ENCODE measurements at places on chromosomes 12 and 14.

GRCh38 chr12:91877456-91878235 is 268.0 kb downstream of the BTG1 start:
- no peak for DNase-seq

- peak; percentile 93 for DNase-seq
These were observed 141.3 kb upstream of the PLEKHG7 start for GRCh38 chr12:92561543-92561899.

DNA sequence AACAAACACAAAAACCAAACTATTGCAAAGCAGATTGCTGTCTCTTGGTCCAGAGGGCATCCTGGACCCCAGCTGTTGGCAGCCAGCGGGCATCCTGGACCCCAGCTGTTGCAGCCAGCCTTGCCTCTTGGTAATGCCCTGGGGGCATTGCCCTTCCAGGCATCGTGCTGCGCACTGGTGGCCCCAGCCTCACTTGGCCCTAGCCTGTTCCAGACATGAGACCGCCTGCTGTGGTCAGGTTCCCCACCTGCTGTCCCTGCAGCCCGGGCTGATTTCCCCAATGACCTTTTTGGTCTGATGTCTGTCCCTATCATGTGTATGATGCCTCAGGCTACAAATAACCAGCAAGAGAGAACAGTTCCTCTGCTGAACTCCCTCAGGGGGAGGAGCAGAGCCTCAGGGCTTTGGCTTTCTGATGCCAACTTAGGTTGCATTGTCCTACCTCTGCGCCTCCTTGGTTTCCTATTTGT is 20.8 kb downstream of the MLXIP start:
- no peak for DNase-seq

GRCh38 chr12:50276912-50277671 is 6.2 kb downstream of the LIMA1 start:
- no peak for DNase-seq

DNA sequence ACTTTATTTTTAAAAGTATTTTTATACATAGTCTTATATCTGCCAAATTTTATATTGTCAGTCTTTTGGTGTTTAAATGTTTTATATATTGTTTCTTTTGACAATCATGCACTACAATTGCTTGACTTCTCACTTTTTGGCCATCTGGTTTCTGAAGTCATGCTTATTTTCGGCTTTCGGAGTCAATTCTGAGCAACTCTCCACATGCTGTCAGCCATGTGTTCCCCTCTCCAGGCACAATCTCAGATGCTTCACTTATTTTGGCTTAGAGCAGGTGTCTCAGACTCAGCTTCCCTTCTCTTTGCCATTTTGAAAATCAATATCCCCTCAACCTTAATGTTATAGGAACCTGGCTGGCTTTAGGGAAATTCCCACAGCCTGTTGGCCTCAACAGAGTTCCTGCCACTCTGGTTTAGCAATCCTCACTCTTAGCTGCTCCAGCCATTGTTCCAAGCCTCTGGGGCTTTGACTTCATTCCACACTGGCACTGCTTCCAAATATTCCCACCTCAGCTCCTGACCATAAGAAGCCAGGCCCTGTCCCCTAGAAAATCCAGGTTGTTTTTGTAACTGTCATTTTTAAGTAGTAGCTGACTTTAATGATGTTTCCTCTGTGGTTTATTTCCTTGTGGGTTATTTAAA is 125.5 kb upstream of the FAR2 start:
- DNase-seq: no peak

DNA sequence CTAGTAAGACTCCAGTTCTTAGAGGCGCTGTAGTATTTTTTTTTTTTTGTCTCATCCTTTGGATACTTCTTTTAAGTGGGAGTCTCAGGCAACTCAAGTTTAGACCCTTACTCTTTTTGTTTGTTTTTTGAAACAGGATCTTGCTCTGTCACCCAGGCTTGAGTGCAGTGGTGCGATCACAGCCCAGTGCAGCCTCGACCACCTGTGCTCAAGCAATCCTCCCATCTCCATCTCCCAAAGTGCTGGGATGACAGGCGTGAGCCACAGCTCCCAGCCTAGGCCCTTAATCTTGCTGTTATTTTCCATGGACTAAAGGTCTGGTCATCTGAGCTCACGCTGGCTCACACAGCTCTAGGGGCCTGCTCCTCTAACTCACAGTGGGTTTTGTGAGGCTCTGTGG is 21.3 kb downstream of the GPRC5A start:
- no peak for DNase-seq

- DNase-seq: no peak
These were observed 16.4 kb downstream of the BAG5 start for GRCh38 chr14:103545915-103546651.

DNA sequence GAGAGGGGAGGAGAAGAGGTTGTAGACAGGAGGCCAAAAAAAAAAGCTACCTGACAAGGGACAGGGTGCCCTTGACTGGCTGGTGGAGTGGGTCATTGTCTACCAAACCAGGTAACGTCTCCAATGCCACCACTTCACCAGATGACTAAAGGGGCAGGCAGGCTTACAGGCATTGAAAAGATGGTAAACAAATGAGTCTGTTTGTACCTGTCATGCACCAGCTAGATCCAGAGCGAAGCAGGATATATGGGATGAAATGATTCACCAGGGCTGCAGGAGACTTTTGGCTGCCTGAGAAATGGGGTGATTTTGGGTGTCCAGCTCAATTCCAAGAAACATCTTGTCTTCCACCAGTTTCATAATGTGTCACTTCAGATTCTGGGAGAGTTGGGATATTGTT is 4.0 kb downstream of the C12orf54 start:
- no peak for DNase-seq

DNA sequence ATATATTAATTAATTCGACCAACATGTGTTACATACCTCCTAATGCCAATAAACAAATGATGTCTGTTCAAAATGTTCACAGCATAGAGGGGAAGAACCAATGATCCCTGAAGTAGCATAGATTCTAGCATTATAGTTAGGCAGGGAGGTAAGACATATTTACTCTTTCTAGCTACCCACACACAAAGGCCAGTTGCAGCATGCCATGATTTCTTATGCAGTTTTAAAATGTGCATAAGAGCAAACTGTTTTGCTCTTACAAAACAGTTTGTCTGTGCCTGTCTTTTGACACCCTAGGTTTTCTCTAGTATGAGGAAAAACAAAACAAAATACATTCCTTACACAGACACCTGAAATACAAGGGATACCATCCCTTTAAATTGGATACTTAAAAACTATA is 61.9 kb downstream of the SLC16A7 start:
- DNase-seq: no peak

- peak; percentile 67 for DNase-seq
These were observed 58.9 kb upstream of the PLEKHG3 start for GRCh38 chr14:64645220-64645892.

GRCh38 chr12:65721541-65722190 is 102.6 kb upstream of the HMGA2 start:
- DNase-seq: no peak

- DNase-seq: peak; percentile 70
These were observed 434.0 kb upstream of the RGS6 start for GRCh38 chr14:71498212-71498611.

GRCh38 chr14:81263777-81264410 is 43.1 kb upstream of the GTF2A1 start:
- DNase-seq: no peak

- DNase-seq: no peak
These were observed 182.5 kb upstream of the RGS6 start for GRCh38 chr14:71749613-71750238.

DNA sequence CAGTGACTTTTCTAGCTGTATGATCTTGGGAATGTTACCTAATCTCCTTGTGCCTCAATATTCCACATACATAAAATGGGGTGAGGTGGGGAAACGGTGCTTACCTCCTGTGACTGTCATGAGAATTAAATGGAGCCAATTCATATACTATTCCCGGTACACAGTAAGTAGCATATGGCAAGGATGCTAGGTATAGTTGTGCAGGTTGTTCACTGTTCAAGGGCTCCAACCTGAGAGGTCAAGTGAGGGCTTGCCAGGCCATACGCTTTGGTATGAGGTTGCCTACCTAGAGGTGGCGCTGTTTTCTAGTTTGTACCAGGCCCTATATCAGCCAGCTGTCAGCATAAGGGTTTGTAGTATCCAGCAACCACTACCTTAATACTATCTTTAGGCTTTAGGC is 3.6 kb upstream of the BATF start:
- DNase-seq: no peak

DNA sequence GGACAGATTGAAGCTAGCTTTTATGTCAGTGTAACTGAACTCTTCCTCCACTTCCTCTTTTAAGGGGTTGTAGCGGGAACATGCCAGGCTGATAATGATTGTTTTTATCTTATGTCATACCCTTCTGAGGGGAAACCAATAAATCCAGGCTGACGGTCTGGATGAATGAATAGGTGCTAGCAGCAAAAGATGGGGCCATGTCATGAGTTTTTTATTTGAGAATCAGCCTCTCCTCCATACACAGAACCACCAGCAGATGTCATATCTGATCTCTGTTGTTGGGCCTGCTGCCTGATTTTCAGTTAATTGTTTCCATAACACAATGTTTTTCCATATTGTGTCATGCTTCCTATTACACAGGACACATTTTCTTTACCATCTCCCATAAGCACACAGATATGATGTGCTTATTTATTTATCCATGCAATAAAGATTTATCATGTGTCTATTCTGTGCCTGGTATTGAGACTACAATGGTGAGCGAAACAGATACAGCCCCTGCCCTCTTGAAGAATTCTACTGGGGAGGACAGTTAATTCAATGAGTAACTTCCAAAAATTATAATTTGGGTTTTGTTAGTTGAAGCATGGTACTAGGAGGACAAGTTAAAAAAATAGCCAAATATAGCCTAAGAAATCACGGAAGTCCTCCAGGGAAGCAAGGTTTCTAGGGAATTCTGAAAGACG is 33.6 kb upstream of the CRY1 start:
- peak; percentile 19 for DNase-seq

DNA sequence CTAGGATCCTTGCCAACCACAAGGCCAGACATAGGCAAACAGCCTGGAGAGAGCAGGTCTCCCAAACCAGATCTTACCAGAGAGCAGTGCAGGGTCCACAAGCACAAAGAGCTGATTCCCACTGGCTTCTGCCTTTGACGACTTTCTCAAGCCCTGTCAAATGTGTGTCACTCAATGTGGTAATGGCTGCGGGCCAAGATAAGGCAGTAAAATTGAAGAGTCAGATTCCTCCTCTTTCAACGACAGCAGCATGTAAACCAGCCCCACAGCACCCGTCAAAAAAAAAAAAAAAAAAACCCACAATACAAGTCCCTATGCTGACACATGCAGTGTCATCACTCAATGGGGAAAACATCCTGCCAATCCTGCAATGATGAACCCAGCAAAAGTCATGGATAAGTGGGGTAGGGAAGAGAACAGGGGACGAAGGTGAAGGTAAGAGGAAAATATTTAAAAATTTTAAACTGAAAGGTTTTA is at the start of gene STON2:
Gene STON2, minus strand, starts transcription at position 123 of the 477 bp plus-strand sequence. CDS start 1,942 bp downstream, outside the sequence.
- peak; percentile 78 for DNase-seq

DNA sequence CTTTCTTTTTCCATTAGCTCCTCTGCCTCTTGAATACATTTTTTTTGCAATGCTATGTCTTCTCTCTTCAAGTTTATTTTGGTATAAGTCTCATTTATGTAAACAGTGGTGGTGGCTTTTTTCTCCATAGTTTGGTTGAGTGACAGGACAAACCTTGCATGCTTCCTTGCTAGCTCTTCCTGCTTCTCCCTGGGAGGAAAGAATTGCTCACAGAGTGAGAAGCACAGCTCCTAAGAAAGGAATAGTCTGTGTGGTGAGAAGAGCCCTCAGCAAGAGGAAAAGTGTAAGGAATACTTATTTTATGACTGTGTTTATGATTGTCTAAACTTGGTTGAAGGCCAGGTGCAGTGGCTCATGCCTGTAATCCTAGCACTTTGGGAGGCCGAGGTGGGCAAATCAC is 11.5 kb downstream of the CCDC175 start:
- no peak for DNase-seq

DNA sequence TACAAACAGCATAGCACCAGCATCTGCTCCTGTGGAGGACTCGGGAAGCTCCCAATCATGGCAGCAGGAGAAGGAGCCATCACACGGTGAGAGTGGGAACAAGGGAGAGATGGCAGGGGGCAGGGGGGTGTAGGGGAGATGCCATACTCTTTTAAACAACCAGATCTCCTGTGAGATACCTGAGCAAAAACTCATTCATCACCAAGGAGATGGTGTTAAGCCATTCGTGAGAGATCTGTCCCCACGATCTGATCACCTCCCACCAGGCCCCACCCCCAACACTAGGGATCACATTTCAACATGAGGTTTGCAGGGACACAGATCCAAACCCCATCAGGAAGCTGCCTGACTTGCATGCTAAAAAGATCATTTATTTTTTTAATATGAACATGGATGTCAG is 499.3 kb downstream of the TMEM132D start:
- DNase-seq: no peak
